ENCODE measurements at places on chromosomes 4 and X.

DNA sequence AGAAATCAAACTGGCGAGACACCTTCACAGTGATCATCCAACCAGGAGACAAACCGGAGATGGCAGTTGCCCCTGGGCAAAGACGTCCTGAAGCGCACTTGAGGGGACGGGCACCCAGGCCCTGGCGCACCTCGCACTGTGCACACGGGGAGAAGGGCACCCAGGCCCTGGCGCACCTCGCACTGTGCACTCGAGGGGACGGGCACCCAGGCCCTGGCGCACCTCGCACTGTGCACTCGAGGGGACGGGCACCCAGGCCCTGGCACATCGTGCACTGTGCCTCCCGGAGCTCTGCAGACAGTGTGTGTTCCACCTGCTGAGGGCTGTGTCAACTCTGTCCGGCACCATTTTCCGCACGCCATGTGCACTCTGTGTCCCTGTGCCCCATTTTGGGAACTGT is 34.6 kb upstream of the CPLX1 start:
- DNase-seq, result no peak

- peak; percentile 65 for DNase-seq
Observed at GRCh38 chrX:130057209-130057608, 53.1 kb downstream of the ELF4 start.

DNA sequence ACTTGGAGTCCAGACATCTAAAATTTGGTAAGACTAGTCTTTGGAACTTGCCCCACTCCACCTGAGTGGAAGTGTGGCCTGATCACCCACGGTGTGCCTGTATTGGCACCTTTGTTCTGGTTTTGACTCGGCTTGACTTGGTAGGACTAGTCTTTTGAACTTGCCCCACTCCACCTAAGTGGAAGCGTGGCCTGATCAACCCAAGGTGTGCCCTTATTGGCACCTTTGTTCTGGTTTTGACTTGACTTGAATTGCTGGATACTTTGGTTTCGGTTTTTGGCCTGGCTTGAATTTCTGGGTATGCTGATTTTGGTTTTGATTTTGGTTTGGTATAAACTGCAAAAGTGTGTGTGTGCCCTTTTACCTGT is 44.7 kb upstream of the UGT2B7 start:
- no peak for DNase-seq

- no peak for DNase-seq
Observed at GRCh38 chr4:127155116-127155515, 477.6 kb upstream of the INTU start.

- peak; percentile 7 for DNase-seq
Observed at GRCh38 chr4:137701401-137701800, 169.1 kb upstream of the PCDH18 start.

- DNase-seq, result peak; percentile 41
Observed at GRCh38 chrX:108224727-108225621, 133.4 kb downstream of the ATG4A start.

- DNase-seq, result peak; percentile 7
Observed at GRCh38 chr4:147056940-147057610, 111.4 kb upstream of the TTC29 start.

DNA sequence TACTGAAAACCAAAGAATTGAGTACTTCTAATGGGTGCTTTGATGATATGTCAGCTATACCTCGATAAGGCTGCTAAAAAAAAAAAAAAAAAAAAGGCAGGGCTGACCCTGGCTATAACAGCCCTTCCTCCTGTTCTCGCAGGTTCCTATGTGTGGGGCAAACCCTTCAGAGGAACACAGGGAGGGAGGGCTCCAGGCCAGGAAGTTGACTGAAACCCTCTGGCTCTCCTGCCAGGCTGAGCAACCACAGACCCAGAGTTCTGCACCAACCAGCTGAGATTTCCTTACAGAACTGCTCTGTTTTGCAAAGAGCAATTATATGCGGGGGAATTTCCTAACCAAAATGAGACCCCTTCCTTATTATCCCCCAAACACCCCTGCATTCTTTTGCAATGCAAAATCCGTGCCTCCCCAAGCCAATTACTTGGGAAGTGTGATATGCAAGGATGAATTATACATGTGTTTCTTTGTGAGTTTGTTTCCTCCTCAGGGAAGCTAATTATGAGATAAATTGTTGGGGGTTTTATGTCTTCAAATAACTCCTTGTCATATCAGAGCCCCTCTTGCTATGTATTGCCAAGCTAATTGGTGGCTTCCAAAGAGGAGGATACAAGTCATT is 45.6 kb downstream of the PDHA1 start:
- DNase-seq, result no peak

DNA sequence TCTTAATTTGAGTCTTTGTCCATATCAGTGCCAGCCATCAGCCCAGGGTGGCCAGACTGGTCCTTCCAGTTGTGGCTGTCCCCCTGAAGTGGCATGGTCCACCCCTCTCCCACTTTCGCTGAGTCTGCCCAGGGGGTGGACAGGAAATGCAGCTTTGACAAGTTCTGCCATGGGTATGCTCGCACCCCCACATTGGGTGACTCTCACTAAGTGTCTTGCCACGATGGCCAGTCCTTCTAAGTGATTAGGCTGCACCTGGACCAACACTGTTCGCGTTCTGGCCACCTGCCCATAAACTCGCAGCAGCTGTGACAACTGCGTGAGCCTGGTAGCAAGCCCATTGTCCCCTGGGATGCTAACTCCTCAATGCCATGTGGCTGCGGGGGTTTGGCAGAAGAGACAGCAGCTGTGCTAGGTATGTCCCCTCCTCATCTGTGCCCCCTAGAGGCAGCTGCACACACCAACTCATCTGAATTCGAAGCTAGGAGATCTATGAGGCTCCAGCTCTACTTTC is 10.0 kb upstream of the LNX1 start:
- DNase-seq, result peak; percentile 55

DNA sequence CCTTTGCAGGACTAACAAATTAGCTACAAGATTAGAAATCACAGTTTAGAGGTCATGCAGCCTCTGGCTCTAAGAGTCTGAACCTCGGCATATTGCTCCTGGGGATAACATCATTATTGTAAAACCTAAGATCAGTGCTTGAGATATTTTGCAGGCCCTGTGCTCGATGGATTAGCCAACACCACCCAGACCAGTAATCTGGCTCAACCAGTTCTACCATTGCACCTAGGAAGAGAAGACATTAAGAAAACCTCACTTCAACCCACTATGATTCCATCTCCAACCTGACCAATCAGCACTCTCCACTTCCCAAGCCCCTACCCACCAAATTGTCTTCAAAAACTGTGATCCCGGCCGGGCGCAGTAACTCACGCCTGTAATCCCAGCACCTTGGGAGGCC is 43.6 kb downstream of the WFS1 start:
- peak; percentile 94 for DNase-seq

- DNase-seq, result no peak
Observed at GRCh38 chrX:110287605-110288004, 30.3 kb downstream of the AMMECR1 start.

DNA sequence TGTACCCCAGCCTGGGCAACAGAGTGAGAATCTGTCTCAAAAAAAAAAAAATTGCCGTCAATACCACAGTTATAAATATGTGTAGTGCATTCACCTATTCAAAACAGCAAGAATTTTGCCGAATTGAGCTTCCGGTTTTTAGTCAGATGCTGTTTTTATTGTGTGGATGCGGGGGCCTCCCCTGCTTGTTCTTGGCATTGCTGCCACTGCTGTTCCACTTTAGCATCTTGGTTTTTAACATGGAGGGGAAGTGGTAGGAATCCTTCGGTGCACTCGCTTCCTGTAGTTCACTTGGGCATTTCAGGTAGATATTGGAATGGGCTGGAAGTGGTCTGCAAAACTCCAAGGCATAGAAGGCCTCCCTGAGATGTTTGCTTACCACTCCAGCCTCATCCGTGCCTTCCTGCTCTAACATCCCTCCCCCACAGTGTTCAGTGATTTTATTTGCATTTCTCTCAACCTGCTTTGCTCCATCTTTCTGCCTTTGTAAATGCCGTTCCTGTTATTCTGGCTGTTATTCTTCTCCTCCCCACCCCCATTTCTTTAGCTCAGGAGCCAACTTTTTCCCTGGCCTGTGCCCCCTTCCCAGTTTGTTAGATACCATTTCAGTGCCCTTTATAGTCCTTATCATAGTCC is 25.5 kb downstream of the MOB1B start:
- no peak for DNase-seq

DNA sequence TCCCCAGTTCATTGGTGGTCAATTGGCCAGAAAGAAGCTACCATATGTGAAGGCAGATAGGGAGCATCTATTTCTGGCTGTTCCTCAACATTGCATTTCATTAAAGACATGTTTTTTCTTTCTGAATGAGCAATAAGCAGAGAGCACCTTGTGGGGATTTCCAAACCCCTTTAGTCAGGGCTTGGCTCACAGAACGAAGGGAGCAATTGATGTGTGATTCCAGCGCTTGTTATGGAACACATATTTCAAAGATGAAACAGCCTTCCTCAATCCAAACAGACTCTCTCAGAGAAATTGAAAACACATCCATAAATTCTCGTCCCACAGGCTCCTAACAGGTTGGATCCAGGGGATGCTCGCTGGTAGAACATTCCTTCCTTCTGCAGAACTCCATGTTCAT is 84.1 kb downstream of the CLCN4 start:
- no peak for DNase-seq

GRCh38 chr4:150310159-150310895 is 232.1 kb downstream of the DCLK2 start:
- DNase-seq, result no peak

DNA sequence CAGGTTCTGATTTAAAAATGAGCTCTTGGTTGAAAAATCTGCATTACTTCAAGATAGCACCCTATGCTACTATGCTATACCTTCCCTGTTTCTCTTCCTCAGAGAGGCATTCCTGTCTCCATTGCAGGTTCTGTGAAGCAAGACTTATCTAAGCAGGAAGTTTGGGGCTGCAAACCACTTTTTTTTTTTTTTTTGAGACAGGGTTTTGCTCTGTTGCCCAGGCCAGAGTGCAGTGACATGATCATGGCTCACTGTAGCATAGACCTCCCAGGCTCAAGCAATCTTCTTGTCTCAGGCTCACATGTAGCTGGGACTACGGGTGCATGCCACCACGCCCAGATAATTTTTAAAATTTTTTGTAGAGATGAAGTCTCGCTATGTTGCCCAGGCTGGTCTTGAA is 4.0 kb upstream of the CCNG2 start:
- DNase-seq, result no peak

DNA sequence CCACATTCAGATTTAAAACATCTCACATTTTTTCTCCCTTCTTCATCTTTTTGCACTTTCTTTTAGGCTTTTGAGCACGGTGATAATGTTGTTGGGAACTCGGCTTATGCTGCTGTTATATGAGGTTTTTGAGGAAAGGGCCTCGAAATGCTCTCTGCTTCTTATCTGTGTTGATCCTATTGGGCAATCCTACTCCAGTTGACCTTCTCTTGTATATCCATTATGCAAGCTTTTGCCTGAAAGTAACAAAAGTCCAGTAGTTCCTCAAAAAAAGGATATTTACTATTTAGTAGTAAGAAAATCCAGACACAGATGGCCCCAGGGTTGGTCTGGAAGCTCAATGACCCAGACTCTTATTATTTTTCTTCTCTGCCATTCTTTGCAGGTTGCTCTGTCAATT is 57.7 kb upstream of the SPANXB1 start:
- DNase-seq, result no peak

DNA sequence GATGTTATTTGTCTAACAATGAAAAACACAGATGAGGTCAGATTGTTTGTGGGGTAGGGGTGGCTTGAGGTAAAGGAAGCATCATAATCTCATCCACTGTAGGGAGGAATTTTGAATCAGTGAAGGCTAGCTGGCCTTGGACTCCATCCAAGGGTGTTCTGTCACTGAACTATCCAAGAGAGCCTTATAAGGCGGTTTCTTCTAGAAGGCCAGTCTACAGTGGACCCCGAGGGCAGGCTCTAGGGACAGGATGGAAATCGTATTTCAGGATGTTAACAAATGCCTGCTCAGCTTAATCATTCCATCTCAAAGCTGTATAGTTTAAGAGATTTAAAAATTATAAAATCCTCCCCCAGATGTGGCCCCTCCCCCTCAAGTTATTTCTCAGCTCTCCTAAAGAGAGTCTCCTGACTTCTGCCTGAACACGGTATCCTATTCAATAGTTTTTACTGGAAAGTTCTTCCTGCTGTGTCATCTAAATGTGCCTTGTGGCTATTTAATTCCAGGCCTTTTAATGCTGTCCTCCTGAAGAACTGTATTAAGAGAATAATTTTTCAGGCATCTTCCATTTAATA is 8.0 kb downstream of the IGFBP7 start:
- DNase-seq, result no peak

DNA sequence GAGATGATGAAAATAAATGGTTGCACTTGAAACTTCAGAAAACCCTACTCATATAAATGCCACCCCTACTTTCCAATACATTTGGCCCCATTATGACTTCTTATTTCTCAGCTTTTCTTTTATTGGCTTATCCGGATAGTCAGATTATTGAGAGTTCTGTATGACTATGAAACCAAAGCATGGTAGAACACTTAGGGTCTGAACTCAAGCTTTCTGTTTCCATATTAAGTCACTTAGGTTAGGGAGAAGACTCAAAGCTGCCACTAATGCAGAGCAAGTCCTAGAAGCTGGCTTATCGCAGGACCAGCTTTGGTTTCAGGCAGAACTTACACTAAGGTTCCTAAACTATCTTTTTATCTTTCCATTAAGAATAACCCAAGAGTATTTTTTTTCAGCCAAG is 229.9 kb upstream of the CPEB2 start:
- DNase-seq, result no peak

All from trophoblast cell (in vitro differentiated cells and primary cell).